ENCODE measurements at places on chromosomes 3 and 15. TPM values are rescaled to one million over a fixed set of nuclear protein-coding genes. Genes with fewer than 3 reads are reported as not detected.

- no peaks in the 10 kb centered on the region for H3K4me1 ChIP-seq
- no peak for DNase-seq
- no peak overlapping the region for H3K4me3 ChIP-seq
- no peak overlapping the region for H3K27ac ChIP-seq
- no peaks in the 10 kb centered on the region for H3K36me3 ChIP-seq
- no peaks in the 10 kb centered on the region for H3K27me3 ChIP-seq
These were observed 567.9 kb upstream of the GBE1 start for GRCh38 chr3:82329300-82329699.

DNA sequence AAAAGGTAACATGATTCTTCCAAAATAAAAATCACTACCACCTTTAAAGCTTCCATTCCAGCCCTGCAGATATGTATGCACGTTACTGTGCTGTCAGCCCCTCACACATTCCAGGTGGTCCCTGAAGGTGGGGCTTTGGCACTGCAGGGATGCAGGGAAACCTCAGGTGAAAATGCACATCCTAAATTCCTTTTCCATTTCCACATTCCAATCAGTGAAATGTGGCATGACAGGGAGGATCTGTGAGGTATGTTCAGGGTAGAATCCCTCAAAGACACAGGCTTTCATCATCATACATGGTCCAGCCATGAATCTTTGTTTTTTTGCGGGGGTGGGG lies 45.3 kb downstream of the CCR4 start:
- H3K36me3 ChIP-seq, result peaks cover 11% of the 10 kb centered on the region
- H3K4me3 ChIP-seq, result no peak overlapping the region
- DNase-seq, result no peak

The LTK gene
- 1.7 TPM for total RNA-seq

The MEIS2 gene
- not detected for total RNA-seq

The ROBO2 gene
- not detected for total RNA-seq

All from natural killer cell (primary cell).